ENCODE measurements at places on chromosomes 4 and X.

DNA sequence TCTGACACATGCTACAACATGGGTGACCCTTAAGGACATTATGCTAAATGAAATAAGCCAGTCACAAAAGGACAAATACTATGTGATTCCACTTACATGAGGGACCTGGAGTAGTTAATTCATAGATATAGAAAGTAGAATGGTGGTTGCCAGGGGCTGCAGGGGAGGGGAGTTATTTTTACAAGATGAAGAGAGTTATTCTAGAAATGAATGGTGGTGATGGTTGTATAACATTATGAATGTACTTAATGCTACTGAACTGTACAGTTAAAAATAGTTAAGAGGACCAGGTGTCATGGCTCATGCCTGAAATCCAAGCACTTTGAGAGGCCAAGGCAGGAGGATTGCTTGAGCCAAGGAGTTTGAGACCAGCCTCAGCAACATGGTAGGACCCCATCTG lies 59.5 kb upstream of the MSANTD1 start:
- no peak for DNase-seq

GRCh38 chr4:156820931-156821330 lies 150.7 kb downstream of the PDGFC start:
- no peak for DNase-seq

DNA sequence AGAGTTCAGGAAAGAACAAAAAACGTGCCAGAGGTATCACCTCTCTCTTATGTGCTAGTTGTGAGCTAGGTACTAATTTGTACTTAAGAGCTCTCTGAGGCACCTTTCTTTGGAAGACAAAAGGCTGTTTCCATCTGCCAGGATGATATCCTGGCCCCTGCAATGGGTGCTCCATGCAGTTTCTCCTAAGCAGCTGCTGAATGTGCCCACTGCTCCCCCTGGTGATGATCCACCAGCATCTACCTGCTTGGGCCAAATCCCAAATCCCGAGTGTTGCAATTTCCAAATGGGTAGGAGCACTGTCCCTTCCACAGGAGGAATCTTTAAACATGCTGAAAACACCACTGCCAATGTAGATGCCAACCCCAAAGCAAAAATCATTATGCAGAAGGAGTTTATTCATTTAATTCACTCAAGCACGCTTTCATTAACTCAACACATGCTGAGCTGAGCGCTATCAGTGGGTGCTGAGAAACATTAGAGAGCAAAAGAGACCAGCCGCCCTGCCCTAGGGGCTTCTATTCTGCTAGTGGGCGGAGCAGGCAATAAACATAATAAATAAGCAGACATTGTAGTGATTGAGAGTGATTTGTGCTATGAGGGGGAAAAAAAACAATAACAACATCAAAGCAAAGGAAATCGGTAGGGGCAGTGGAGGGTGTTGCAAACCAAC lies 69.6 kb upstream of the C4orf50 start:
- DNase-seq, result no peak

GRCh38 chrX:46838974-46839480 lies 2.2 kb downstream of the RP2 start:
- no peak for DNase-seq

DNA sequence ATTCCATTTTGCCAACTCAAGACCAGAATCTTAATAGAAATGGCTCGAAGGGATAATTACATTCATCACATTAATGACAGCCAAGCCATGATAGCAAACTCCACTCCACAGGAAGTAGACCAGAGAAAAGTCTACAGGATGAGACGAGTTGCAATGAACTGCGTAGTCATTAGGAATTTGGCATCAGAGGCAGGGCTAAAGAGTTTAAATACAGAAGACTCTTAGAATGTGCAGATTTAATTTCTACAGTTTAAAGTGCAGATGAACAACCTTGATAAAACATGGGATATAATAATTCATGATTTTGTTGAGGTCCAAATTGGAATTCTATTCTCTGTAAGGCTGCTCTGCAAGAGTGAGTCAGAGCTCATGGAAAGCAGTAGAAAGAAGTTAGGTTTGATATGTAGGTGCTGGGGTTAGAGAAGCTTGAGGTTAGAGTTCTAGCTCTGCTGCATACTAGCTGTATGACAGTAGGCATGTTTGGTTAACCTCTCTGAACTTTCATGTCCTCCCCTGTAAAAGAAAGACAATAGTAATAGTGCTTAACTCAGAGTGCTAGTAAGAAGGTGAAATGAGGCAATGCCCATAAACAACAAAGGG lies 32.2 kb downstream of the LNX1 start:
- DNase-seq, result no peak

DNA sequence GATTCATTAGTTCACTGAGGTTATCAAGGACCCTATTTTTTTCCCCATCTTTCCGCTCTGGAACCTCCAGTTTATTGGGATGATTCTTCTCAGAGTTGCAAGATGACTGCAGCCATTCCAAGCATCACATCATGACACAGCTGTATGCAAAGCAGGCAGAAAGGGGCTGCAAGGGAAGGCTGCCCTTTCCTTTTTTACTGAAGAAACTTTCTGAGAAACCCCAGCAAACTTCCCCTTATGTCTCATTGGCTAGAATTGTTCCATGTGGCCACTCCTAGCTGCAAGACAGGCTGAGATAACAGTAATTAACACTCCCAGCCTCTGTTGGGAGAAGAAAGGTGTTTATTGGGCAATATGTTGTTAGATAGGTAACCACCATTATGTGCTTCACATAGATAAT lies 102.6 kb downstream of the SATL1 start:
- no peak for DNase-seq

DNA sequence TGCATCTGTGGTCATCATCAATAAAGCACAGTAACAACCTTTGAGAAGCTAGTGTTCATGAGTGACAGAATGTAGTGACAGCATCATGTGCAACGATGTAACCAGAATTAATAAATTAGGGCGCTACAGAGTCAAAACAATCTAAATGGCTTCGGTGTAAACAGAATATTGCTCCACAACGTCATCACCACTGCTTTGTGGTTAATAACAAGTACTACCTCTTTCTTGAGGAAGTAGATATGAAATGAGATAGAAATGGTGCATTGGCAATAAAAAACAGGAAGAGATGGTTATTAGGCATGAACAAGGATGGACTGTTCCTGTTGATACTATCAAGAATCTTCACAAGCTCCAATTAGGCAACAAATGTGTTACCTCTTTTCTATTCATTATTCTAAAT lies 8.7 kb upstream of the PDHA2 start:
- no peak for DNase-seq

GRCh38 chr4:135281230-135281629 lies 1079.6 kb upstream of the PABPC4L start:
- DNase-seq, result no peak

DNA sequence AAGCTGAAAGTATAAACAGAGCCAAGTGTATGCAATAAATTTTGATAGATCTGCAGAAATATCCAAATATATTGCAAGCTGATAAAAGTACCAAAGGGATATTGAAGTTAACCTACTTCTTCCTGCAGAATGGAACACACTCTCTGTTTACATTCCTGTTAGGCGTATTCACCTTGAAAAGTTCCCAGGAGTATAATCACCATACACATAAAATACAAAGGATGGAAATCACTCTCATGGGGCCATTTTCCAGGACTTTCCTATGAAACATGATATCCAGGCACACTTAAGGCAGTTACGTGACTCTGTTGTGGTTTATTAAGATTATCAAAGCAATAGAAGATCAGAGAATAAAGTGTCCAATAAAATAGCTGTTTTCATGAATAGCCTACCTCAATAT lies 1142.3 kb downstream of the NLGN4X start:
- DNase-seq, result no peak

- no peak for DNase-seq
These were observed 14.5 kb upstream of the DKK2 start for GRCh38 chr4:107050525-107051135.

- no peak for DNase-seq
These were observed 19.5 kb upstream of the WDFY3 start for GRCh38 chr4:84985952-84986351.

GRCh38 chr4:27154706-27155105 lies 294.1 kb downstream of the STIM2 start:
- DNase-seq, result no peak

DNA sequence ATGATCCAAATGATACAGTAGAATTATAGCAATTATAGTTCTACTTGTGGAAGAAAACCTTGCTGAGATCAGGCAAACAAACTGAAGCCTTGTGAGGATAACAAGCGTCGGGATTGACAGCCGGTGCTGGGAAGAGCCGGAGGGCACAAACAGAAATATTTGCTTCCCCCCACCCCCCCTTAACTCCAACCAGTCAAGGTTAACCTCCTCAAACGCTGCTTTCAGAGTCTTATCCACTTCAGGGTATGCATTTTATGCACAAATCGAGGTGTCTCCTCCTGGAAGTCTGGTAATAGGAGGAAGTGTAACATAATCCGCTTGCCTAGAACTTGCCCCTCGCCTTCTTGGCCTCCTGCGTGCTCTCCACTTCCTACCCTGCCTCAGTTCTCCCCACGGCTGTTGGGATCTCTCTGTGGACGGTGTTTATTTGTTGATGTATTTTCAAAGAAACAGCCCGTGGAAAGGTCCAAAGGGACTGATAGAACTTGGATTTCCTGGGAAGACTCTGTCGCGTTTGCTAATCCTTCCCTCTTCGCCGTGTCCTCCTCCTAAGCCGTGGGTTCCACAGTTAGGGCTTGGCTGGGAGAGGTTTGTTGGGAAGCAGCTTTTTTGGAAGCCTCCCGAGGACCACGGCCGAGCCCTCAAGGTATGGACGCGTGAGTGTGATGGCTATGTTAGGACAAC lies 4.1 kb upstream of the ARX start:
- DNase-seq, result no peak

- DNase-seq, result no peak
These were observed 107.8 kb upstream of the FMR1 start for GRCh38 chrX:147803948-147804347.

- no peak for DNase-seq
These were observed 58.8 kb upstream of the LHFPL1 start for GRCh38 chrX:112738347-112739033.

- no peak for DNase-seq
These were observed 189.4 kb downstream of the RAPGEF2 start for GRCh38 chr4:159292137-159292896.

DNA sequence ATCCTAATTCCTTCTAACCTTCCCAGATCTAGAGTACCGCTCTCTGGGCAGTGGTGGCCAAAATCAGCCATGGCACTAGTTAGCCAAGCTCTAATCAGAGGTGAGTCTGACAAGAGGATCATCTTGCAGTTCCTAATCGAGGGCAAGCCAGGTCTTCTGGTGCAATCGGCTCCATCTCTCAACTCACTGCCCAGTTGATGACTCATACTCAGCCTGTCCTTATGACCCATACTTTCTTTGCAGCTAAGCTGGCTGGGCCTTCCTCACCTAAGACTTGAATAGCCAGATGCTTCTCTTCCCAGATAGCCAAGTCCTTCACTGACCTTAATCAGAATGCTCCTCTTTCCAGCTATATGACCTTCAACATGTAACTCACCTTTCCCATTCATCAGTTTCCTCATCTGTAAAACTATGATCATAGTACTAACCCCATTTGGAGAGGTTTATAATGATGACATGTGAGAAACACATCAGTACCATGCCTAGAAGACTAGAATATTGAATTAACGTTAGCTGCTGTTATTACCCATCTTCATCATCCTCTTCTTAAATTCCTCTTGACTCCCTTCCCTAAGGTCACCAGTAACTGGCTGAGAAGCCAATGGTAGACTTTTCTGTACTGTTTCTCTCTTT lies 57.1 kb downstream of the RELL1 start:
- DNase-seq, result no peak

- no peak for DNase-seq
These were observed 63.2 kb downstream of the CPEB2 start for GRCh38 chr4:15065516-15065915.

- DNase-seq, result no peak
These were observed 51.7 kb downstream of the RPGR start for GRCh38 chrX:38275615-38276014.

GRCh38 chr4:25904748-25905082 lies 9.3 kb upstream of the SMIM20 start:
- DNase-seq, result no peak

DNA sequence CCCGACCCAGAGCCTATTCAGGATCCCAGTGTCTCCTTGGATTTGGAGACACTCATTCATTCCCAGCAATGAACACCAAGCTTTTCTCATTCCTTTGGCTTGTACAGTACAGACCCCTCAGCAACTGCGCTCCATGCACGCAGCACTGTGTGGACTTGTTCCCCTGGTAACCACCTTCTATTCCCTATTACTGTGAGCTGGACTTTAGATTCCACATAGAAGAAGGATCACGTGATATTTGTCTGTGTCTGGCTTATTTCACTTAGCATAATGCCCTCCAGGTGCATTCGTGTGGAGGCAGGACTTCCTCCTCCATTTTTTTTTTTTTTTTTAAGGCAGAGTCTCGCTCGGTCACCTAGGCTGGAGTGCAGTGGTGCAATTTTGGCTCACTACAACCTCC lies 106.4 kb downstream of the PHKA2 start:
- no peak for DNase-seq
